ENCODE measurements at places on chromosomes 3 and 15. TPM values are rescaled to one million over a fixed set of nuclear protein-coding genes. Genes with fewer than 3 reads are reported as not detected.
A peak's percentile ranks its signal among the peaks of the same experiment; 100 is the strongest.

DNA sequence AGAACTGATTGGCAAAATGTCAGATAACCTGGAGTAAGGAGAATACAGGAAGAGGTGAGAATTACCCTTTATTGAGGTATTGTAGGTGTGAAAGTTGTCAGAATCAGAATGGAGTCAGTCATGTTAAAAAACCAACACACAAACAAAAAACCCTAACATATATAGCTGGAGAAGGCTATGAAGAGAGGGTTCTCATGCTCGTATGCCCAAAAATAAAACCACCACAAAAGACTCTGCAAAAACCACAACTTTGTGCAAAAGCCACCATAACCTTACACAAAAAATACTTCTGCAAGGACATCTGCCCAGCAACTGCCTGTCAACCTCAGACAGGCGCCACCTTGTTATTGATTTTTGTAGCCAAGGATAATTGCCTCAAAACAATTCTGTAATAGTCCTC lies 136.0 kb downstream of the CD47 start:
- H3K27ac ChIP-seq = no peak overlapping the region
- H3K4me1 ChIP-seq = peaks cover 12% of the 10 kb centered on the region
- H3K4me3 ChIP-seq = no peak overlapping the region
- DNase-seq = no peak
- H3K27me3 ChIP-seq = no peaks in the 10 kb centered on the region

RTP3 gene
- total RNA-seq = 0.50 TPM

DUOXA1 gene
- 0.31 TPM for total RNA-seq

DNA sequence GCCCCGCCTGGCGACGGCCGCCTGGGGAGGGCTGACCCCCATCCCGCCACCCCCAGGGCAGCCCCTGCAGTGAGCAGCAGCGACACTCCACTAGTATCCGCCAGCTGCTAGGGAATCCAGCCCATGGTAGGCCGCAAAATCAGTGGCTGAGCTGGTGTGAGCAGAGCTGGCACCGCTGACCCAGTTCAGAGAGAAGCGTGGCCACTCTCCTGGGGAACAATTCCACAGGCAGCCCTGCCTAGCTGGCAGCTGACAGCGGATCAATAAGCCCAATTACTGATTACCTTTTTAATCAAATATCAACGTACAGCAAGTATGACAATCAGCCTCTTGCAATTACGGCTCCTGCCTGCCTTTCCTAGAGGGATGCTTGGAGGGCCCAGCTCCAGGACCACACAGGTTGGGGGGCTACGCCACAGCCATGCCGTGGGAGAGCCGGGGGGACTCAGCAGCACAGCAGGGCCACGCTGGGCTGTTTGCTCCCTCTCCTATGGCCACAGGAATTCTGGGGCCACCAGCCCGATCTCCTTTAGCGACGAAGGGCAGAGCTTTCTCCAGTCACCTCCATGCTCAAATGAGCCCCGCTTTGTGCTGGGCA lies 13.9 kb downstream of the DNAJB8 start:
- no peak for DNase-seq
- no peaks in the 10 kb centered on the region for H3K27me3 ChIP-seq
- no peak overlapping the region for H3K27ac ChIP-seq

DNA sequence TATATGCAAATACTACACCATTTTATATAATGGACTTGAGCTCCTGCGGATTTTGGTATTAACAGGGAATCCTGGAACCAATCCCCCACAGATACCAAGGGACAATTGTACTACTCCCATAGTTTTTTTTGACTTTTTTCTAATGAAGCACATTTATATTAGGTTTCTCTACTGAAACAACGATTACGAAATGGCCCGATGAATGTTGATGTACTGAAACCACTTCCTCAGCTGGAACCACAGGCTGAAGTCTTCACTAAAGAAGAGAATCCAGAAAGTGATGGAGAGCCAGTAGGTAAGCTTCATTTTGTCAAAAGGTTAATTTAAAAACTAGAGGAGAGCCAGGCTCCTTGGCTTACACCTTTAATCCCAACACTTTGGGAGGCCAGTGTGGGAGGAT lies 121.5 kb upstream of the LRRFIP2 start:
- no peak for DNase-seq
- H3K27me3 ChIP-seq = no peaks in the 10 kb centered on the region
- no peaks in the 10 kb centered on the region for H3K36me3 ChIP-seq
- H3K27ac ChIP-seq = no peak overlapping the region
- no peaks in the 10 kb centered on the region for H3K4me1 ChIP-seq

DNA sequence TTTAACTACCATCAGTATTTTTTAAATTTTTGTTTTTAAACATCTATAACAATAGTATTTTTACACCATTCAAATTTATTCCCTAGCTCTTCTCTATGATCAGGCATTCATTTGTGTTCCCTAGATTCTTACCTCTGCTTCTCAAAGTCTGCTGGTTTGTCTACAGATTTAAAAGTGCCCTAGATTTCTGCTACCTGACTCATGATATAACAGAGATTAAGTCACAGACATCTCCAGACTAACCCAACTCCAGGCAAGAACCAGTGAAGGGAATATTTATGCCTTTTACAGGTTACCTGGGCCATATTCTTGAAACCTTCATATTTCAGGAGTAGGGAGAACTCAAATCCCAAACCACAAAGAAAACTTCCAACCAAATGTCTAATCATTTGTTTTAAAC lies 38.8 kb downstream of the ADAM10 start:
- DNase-seq = no peak
- no peak overlapping the region for H3K27ac ChIP-seq
- no peaks in the 10 kb centered on the region for H3K36me3 ChIP-seq
- no peak overlapping the region for H3K4me3 ChIP-seq

DNA sequence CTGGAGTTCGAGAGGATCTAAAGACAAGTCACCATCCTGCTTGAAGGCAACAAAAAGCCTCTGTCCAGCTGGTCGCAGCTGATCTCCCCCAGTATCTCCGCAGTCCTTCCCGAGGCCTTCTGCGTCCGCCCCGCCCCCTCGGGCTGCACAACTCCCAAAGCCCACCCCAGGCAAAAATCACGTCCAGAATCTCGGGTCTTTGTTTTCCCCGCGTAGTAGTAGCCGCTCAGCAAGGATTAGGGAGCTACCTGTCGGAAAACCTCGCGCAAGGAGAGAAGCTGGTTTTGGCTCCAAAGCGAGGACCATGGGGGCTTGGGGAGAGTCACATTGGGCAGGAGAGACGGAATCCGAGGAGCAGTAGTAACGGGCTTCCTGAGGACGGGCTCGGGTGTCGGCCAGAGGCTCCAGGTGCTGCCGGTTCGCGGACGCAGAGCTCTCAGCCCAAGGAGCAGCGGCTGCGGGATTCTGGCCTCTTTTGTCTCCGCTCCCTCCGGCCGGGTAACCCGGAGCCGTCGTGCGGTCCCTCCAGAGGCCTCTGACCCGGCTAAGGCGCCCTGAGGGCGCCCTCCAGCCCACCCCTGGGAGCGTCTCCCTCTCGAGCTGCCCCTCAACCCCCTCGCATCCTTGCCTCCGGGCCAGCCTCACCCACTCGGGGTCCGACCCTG lies 401 bp downstream of the ZSCAN29 start:
- H3K27me3 ChIP-seq = no peaks in the 10 kb centered on the region
- H3K4me1 ChIP-seq = peaks cover 11% of the 10 kb centered on the region
- DNase-seq = peak; percentile 36
- H3K4me3 ChIP-seq = peak overlapping the region; percentile 95
- no peaks in the 10 kb centered on the region for H3K36me3 ChIP-seq
